ENCODE measurements at places on chromosomes 12 and 14.
A peak's percentile ranks its signal among the peaks of the same experiment; 100 is the strongest.

DNA sequence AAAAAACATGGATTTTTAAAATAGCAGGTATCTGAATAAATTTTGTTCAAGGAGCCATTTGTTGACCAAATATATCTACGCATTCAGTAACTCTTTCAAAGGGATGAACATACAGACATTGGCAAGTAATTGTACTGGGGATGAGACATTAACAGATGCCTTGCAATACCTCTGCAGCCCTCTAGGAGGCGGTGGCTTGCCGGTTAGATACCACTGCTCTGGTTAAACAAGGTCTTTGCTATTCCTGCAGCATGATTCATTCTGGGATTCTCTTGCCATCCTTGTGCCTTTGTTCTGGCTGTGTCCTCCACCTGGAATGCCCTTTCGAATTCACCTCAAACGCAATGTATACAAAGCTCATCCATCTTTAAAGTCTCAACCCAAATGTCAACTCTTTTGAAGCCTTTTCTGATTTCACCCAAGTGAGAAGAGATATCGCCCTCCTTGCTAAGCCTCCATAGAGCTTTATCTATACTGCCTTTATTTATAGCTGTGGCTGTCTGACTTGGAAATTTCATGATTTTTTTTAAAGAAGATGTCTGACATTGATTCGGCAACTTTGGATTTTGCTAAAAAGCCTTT is 131.0 kb upstream of the SRRM4 start:
- no peak for DNase-seq

GRCh38 chr14:32258336-32258993 is 55.4 kb upstream of the RNU6-8 start:
- no peak for DNase-seq

- peak; percentile 87 for DNase-seq
Observed at GRCh38 chr12:49538510-49539403, at the start of gene KCNH3. TSS of gene KCNH3 (plus strand) at chr12:49539030. CDS start at chr12:49539417, 387 bp downstream.

DNA sequence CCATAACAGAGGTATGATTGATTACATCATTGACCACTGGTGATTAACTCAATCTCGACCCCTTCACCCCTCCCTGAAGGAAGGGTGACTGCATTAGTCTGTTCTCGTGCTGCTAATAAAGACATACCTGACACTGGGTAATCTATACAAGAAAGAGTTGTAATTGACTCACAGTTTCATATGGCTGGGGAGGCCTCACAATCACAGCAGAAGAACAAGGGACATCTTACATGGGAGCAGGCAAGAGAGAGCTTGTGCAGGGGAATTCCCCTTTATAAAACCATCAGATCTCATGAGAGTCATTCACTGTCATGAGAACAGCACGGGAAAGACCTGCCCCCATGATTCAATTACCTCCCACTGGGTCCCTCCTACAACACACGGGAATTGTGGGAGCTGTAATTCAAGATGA is 55.9 kb upstream of the TMCC3 start:
- no peak for DNase-seq

GRCh38 chr14:57420033-57420432 is 29.6 kb downstream of the NAA30 start:
- DNase-seq, result no peak

DNA sequence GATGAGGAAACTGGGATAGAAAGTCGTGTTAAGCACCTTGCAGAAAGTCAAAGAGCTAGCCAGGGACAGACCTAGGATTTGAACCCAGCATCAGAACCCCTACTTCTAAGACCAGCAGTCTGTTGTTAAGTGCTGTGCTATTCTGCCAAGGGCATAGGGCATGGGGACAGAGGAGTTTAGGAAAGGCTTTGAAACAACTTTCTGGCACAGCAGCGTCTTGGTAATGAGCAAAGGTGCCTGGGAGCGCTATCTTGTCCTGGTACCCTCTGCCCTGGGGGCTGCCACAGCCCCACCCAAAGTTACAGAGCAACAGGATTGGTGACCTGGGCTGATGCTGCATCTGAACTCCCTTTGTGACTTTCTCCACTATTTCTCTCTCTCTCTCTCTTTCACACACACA is 1108.1 kb downstream of the BCL11B start:
- DNase-seq, result no peak

DNA sequence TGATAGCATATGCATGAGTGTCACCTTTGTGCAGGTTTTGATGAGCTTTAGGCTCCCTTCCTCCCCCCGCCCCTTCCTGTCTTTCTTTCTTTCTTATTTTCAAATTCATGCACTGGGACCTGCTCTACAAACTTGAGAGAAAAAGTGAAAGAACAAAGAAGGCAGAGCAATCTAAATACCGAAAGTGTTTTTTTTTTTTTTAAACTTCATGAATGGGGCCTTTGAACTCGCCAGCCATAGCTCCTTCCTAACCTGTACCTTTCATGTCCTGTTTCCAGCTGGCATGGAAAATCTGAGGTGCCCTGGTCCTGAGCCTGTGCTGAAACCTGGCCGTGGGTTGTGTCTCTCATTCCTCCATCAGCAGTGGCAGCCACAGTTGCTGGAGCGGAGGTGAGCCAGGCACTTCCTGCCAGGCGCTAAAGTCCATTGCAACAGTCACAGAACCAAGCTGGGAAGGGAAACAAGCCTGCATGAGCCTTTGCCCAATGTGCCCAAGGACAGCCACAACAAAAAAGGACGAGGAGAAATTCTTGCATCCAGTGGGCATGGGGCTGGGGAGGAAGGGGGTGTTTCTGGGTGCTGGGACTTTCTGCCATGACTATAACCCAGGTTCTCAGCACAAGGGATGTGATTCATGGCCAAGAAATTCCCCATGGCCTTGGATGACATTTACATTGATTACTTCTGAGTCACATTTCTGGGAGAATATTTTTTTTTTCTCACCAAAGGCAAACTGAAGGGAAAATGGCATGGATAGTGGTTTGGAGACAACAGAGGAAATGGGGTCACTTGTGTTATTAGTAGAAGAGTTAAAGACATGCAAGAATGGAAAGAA is 102.7 kb downstream of the TMEM30B start:
- DNase-seq, result no peak

- DNase-seq, result no peak
Observed at GRCh38 chr12:94754653-94755052, 104.3 kb upstream of the TMCC3 start.
